ENCODE measurements at places on chromosomes 2 and 18.

DNA sequence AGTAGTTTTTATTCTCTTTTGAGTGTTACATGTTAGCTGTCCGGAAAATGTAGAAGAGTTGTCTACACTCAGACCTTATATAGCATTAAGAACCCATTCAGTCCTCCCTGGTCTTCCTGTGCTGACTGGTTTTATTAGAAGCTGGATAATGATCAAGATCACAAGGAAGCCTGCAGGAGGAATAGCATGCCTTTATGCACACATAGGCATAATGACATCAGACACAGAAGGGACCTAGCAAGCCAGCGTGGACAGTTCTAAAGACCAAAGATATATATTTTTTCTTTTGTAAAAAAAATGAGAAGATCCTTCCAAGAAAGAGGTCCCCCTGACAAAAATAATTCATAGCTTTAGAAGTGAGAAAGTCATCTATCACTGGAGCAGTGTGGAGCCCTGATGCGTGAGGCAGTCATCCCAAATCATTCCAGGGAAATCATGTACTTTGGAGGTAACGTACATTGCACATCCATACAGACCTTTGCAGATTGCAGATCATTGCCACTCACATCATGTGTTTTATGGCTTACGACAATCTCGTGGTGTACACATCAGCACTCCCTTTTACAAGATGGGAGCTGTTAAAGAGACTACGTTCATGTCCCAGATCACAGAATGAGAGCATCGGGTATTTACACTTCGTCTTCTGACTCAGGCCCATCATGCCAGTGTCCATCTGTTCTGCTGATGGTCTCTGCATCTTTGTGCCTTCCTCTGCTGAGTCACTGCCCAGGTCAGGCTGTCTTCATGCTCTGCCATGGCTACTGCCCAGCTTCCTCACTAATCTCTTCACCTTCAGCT is 334.0 kb downstream of the SOCS6 start:
- DNase-seq: no peak

DNA sequence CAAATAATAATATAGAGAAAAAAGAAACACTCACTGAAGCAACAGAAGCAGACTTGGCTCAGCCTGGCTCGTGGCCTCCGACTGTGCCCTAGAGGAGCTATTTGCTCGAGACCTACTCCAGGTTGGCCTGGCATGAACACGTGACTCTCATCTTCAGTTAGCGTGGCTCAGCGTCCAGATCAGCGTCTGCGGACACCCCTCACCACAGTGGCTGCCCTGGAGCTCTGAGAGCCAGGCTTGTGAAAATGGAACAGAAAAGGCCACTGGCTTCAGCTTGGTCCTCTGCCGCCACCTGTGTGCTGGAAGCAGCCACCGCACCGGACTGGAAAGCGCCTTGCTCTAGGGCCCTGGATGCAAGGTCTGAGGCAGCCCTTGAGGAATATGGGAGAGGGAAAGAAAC is 1184.0 kb upstream of the GYPC start:
- no peak for DNase-seq

GRCh38 chr2:52703004-52703403 is 1064.6 kb upstream of the CHAC2 start:
- no peak for DNase-seq

GRCh38 chr2:238855299-238855698 is 7.4 kb downstream of the TWIST2 start:
- DNase-seq: no peak

GRCh38 chr2:83572400-83572799 is 886.7 kb downstream of the SUCLG1 start:
- no peak for DNase-seq

GRCh38 chr2:99140860-99141109 is 722 bp upstream of the C2orf15 start:
- DNase-seq: no peak

DNA sequence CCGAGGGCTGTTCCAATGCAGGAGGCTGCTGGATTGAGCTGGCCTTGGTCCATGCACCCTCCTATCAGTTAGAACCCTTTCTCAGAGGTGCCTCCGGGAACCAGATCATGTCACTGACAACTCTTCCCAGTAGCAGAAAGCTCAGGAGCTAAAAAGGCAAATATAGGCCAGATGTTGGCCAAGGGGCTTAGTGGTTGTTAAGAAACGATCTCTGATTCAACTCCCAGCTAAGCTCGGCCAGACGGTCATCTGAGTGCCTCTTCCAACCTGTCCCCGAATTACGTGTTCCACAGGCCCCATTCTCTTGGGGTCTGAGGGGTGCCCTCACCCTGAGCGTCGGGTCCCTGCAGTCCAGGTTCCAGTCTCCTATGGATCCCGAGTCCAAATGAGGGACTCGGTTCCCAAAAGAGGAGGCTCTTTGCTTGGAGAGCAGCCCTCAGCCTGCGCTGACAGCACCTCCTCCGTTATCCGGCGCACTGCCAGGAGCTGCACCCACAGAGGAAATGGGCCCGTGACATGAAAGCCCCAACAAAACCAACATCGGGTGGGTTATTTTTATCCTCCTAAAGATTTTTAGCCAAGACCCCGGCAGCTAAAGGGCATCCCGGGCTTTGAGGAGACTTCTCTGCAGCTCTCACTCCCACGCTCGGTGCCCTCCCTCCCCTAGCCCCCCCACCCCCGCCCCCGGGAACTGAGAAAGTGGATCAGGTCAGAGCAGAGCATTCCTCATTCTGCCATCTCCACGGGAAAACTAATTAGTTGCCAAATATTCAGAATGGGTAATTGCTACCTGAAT is 106.6 kb upstream of the ID2 start:
- DNase-seq: no peak

- DNase-seq: no peak
Observed at GRCh38 chr2:190129421-190130199, 67.1 kb upstream of the MSTN start.

GRCh38 chr2:206585335-206585734 is 57.0 kb upstream of the FAM237A start:
- DNase-seq: no peak

- no peak for DNase-seq
Observed at GRCh38 chr2:16862471-16862870, 196.8 kb upstream of the CYRIA start.

- DNase-seq: no peak
Observed at GRCh38 chr2:201882353-201883090, 76.2 kb downstream of the CDK15 start.

GRCh38 chr2:88069117-88069516 is 1.5 kb downstream of the SMYD1 start:
- DNase-seq: no peak
